ENCODE measurements at places on chromosomes 4 and X.

GRCh38 chr4:158050942-158051341 is 121.9 kb downstream of the GASK1B start:
- no peak for DNase-seq

DNA sequence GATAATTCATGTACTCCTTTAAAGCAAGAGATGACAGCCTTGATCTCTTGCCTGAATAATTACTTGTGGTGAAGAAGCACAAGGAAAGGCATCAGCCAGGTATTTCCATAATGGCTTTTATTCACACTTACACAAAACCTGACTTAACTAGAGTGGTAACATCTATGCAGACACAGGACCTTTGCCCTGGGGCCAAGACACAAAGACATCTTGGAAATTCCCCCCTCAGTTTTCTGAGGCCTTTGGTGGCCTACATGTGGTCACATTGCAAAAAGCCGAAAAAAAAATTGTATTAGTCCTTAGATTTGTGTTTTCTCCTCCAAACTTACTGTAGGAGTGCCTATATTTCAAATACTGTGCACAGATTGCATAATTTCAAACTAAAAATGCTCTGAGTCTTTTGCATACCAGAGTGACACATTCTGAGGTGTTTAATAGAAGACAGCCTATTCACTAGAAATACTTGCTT is 172.4 kb downstream of the PDGFC start:
- no peak for DNase-seq

DNA sequence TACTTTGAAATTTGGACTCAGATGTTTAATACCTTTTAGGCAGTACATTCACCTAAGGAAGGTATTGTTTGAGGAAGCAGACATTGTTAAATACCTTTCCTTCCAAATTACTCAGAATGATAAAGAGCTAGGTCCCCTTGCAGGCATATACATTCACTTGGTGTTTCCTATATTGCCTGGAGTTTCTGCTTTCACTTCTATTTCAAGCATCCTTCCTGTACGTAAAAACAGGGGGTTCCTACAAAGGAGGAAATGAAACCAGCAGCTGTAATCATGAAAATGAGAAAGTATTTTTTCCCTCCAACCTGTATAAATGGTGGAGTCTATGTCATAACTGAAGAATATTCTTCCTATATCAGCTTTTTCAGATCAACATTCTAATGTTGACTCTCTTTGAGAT is 90.4 kb upstream of the RASGEF1B start:
- no peak for DNase-seq

GRCh38 chrX:24682739-24683432 is 10.8 kb upstream of the POLA1 start:
- no peak for DNase-seq

GRCh38 chr4:20687864-20688263 is 12.4 kb upstream of the PACRGL start:
- no peak for DNase-seq

GRCh38 chrX:13101441-13102139 is 57.2 kb upstream of the FAM9C start:
- DNase-seq = no peak

DNA sequence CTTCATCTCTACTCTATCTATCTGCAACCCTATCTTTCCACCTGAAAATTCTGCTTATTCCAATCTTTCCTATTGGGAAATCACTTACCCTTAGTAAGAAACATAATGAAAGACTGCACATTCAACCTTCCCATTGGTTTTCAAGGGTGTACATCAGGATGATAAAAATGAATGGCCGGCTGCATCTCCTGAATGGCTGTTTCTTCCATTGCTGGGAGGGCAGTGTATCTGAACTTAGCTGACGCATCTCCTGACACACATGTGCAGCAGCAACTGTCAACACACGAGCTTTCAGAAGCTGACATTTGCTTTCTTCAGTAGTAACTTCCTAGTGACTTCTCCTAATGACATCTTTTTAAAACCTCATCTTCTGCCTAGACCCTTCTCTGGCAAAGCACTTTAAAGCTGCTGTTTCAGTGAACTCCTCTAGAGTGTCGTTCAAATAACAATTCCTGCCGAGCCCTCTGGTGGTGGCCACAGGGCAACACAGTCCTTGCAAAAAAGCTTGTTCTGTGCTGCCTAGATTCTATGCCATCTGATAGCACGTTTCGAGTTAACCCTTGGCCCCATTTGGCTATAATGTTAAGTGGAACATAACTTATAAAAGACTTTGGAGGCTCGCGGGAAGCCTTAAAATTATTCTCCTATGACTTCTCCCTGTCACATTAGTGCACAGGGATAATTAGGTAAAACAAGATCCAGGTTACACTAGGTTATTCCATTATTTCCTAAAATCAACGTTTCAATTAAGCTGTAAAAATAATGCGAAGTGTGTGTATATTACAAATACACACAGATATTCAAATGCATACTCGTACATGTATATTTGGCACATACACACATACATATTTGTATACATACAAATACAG is 2340.7 kb downstream of the PCDH7 start:
- no peak for DNase-seq

DNA sequence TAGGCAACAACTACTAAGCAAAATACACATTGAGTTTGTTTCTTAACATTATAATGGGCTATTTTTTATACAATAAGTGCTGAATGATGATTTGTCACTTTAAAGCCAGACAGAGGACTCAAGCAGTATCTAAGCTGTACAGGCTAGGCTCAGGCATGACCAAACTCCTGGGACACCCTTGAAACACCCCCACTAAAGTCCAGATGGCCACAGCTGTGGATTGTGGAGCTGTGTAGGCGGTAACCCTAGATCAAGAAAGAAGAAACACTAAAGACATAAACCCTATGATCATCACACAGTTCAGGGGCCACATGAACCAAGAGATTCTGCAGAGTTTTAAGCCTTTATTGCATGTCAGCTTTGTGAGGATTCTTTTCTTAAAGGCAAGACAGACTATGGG is 25.1 kb downstream of the TAB3 start:
- DNase-seq = no peak

GRCh38 chrX:53251307-53251706 is 26.3 kb upstream of the KDM5C start:
- no peak for DNase-seq

DNA sequence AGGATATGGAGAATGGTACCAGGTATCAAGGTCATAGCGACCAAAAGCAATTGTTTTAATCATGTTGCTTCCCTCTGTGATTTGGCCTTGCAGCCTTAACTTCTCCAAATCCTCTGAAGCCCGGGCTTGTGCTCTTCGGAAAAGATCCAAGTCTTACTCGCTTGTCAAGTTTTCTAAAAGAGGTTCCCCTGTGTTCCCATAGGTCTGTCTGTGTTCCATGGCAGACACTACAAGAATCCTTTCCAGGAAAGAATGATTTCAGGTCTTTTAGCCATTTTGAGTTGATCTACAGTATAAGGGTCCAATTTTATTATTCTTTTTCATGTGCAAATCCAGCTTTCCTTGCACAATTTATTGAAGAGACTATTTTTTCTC is 710.6 kb upstream of the DIAPH2 start:
- peak; percentile 12 for DNase-seq

GRCh38 chr4:89836031-89836745 is 773 bp downstream of the SNCA start:
- peak; percentile 44 for DNase-seq

GRCh38 chrX:21493226-21493830 is 119.1 kb downstream of the CNKSR2 start:
- DNase-seq = peak; percentile 97

DNA sequence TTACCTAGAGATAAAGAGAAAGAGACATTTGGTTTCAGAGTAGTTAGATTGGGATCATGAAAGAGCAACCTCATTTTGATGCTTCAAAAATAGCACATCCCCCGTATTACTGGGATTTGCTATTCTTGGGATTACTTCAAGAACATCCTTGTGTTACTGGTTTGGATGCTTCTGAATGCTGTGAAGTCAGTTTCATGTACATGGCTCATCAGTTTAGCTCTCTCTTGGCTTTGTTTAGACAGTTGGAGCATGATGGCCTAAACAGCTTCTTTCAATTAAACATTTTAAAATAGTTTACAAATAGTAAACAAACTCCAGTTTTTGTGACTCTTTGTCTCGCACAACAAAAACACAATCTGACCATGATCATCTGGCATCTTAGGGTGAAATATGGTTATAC is 23.9 kb downstream of the HTT start:
- no peak for DNase-seq

DNA sequence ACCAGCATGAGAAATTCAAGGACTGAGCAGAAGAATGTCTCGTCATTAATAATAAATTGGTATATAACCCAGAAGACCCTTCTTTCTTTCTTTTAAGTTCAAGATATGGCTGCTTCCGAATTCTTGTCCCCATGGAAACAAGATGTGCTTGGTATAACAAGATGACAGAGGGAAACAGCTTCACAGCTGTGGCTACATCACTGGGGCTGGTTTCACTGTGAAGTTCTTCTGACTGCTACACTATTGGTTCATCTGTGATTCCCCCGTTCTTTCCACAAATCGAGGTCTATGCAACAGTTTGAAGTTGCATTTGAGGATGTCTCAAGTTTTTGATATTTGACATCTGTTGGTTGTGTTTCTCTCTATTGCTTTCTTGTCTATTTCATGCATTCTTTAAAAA is 12.3 kb upstream of the DTHD1 start:
- DNase-seq = no peak

DNA sequence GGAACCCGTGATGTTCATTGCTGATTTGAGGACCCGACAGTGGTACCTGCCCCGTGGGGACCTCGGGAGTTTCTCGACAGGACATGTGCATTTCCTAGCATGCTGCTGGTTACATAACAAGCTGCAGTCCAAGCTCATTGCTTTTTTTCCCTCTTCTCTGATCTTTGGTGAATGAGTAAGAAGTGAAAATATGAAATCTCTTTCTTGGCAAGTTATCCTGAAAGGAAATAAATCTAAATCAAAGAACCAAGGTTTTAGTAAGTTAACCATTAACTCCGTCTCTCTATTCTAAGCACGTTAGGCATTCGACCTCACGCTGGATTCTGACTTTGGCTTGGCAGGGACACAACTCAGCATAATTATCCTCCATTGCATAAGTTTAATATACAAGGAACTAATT is 86.6 kb downstream of the STK32B start:
- DNase-seq = no peak

- no peak for DNase-seq
Measured at GRCh38 chr4:54159543-54159942, 59.6 kb downstream of the GSX2 start.

GRCh38 chr4:153394945-153395344 is 50.5 kb downstream of the MND1 start:
- no peak for DNase-seq

DNA sequence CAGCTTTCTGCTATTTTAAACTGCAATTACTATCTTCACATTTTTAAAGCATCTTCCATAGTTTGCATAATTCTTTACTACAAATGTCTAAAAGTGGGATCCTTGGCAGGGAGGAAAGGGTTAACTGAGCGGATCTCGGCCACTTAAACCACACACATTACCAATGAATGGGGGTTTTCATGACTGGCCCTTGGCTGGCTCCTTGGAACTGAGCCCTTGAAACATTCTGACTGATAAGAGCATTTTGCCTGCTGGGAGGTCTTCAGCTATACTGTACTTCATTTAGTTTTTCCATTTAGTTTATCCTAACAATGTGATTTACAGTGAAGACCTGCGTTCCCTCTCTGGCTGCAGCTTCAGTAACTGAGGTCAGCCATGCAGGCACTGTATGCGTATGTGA is 31.7 kb upstream of the MFAP3L start:
- DNase-seq = no peak

DNA sequence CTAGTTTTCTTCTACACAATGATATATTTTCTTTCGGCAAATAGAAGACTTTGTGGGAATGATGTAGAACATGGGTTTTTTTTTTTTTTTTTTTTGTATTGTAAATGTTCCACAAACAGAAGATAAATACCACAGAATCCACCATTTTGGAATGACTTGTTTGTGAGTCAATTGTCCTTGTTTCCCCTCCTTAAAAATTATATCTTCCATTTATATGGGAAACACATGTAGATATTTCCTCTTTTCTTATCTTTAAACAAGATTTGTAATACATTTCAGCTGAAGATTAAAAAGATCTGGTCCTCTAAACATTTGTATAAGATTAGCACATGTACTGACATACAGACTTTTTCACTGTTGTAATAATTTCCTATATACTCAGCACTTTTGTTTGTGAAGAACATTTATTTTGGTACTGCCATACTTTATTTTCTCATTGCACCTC is 304.6 kb downstream of the SPRY1 start:
- no peak for DNase-seq

DNA sequence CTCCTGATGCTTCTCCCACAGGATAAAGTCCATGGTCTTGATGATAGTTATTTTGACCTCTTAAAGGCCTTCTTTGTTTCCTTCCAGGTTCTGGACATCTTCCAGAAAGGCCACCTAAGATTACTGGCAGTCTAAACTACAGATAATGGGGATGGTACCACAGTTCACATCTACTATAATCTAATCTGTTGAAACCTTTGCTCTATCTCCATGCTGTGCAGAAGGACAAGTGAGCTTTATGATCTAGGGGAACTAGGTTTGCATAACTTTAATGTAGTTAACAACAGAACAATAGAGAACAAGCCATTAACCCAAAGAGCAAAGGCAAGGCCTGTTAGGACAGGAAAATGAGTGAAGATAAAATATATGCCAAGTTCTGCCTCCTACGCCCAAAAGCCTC is 103.9 kb upstream of the KLHL13 start:
- DNase-seq = no peak

DNA sequence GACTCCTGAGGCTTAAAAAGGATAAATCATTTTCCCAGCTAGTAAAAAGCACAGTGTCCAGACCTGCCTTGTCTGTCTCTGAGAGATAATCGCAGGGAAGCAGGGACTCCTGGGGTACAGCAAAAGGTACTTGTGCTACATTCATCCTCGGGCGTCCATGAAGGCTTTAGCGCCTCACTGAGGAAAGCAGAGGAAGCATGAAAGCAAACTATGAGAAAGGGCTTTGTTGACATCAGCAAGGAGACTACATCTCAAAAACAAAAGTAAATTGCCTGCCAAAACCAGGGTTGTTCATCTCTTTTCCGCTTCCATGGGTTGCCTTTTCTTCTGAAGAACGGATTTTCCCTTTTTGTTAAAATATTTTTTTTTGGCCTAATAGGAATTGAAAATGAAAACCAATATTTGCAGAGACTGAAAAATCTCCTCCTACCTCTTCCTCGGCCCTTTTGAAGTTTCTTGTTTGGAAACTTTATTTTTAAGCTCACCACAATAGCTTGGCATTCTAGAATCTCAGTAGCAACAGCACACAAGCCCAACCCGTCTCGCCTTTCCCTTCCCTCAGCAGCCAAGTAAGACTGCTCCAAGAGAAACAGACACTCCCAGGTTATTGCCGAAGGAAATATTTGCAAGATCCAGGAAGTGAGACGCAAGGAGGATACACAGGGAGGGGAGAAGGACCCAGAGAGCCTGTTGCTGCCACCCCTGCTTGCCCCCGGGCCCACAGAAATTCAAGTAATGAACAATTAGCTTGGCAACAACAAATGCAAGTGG is 148.3 kb upstream of the DGKK start:
- DNase-seq = no peak

DNA sequence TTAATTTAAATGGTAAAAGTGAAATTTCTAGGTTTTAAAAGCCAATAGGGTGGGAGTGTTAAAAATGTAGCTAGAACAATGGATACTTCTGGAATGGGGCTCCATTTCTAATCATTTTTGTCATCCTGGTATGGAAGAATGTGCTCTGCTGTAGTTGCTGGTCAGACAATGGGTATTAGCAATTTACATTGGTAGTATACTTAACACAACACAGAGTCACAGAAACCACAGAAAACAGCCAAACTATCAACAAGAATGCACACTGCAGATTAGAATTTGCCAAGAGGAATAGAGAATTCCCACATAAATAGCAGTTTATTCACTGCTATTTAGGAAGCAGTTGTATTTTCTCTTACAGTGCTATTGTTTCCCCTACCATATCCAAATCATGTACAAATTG is 319.6 kb downstream of the PPP3CA start:
- no peak for DNase-seq

GRCh38 chrX:64205441-64205734 is at the start of gene AMER1:
AMER1 (minus strand) TSS chrX:64205708; CDS start chrX:64193286, 12,422 bp downstream.
- DNase-seq = no peak
